ENCODE measurements at places on chromosomes 5 and 9.

GRCh38 chr9:90311811-90312210 lies 330.8 kb downstream of the DIRAS2 start:
- DNase-seq, result no peak

DNA sequence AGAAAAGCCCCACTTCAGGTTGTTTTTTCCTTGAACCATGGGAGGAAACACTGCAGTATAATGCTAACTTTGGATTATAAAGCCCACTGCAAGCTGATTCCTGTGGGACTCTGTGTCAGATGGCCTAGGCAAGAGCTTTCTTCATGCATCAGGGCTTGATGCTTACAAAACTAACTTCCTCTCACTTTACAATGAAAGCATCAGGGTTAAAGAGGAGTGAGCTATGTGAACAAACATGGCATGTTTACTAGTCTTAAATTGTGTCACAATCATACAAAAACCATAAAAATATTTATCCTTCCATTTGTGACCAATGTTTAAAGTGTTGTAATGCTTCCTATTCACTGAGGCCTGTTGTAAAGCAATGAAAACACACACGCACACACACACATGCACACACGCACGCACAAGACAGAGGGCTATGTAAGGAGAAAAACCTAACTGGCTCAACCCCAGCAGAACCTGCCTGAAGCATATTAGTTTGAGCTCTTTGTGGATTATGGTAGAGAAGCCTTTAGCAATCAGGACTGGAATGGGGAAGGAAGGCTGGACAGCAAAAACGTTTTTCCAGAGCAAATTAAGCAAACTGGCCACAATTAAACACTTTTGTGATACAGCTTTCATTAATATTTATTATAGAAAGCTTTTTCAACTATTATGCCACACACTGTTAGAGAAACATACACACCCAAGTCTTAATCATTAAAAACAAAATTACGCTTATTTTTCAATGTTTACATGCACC lies 122.2 kb downstream of the AUH start:
- no peak for DNase-seq

- no peak for DNase-seq
Measured at GRCh38 chr5:61362796-61363368, 30.8 kb downstream of the ZSWIM6 start.

GRCh38 chr5:23820765-23821471 lies 313.5 kb downstream of the PRDM9 start:
- DNase-seq, result no peak

- DNase-seq, result no peak
Measured at GRCh38 chr9:131060900-131061630, 35.3 kb upstream of the AIF1L start.

DNA sequence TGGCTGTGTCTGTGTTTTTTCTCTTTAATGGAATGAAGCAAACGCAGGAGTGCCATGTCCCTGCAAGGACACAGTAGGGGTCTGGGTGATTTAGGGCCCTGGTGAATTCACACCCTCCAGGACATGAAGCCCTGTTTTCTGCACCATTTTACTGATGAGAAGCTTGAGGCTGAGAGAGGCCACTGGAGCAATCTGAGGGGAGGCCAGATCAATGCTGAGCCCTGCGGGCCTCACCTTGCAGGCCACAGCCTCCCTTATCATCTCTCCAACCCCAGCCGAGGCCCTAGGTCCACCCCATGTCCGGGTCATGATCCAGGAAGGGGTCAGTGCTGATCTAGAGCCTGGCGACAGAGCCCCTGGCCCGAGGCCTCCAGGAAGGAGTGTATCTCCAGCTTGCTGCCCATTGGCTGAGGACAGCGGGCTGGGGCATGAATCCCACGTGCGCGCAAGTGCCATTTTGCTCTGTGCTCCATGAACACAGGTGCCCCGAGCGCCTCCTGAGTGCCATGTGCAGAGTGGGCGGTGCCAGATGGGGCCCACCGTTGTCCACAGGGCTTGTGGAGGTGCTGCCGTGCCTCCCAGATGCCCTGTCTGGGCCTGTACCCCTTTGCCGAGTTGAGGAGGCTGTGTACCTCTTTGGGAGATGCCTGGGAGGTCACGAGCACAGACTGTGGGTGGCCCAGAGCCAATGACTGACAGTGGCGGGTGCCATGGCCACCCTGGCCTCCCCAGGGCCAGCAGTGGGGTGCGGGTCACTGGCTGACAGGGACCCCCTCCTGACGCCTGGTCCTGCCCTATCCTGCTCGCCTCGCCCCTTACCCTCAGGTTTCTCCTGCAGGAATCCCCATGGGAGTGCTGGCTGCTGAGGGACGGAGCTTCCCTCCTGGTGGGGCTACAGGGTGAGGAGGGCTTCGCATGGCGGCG lies 32.3 kb upstream of the LPCAT1 start:
- DNase-seq, result no peak

DNA sequence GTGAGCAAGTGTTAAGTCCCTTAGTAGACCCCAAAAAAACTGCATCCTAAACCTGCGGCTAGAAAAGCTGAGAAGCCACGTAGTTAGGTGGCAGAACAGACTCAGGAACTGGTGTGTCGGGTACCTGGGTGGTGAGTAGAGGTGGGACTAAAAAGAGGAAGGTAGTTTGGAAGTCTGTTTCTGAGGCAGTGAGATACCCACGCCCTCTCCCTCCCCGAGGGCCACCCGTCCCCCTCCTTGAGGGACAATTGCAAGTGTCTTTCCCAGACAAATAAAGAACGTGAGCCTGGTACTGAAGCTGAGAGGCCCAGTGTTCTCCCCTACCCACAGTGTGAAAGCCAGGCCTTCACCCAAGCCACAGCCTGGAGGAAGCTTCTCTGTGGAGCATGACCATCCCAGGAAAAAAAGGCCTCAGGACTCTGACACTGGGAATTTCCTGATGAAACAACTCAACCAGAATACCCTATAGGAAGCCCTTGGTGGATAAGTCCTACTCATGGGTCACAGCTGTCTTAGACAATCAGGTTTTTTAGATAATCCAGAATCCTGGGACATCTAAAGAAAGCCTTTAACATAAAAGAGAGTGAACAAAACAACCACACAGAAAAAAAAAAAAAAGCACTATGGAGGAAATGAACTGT lies 7.0 kb upstream of the CD74 start:
- DNase-seq, result no peak

DNA sequence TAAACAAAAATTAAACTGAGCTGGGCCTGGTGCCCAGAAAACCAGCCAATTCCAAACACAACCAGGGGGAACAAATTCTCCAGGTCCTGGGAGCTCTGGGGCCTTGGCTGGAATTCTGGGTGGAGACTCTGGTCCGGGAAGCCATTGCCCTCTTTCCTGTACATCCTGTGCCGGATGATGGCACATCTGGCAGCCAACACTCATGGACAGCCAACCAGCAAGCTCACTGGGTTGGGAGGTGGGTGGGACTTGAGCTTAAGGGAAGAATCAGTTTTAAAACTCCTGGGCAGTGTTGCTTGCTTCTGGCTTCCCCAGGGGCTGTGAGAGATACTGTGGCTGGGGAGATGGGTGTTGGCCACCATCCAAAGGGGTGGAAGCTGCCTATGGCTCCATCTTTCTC lies 56.1 kb downstream of the PCDH1 start:
- DNase-seq, result no peak

DNA sequence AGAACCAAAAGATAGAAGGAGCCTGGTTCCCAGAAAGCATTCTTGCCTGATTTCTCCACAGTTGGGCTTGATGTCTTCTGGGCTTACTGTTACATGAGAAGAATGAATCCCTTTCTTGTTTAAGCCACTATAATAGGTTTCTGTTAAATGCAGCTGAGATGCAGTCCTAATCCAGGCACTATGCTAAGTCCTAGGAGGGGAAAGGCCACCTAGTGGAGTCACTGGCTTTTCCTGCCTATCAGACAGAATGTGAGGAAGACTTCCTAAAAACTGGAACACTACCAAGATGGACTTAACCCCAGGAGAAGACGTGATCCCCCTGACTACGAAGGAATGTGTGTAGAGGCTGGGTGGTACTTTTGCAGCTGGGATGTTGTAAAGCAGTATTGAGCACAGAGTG lies 34.3 kb upstream of the FSD1L start:
- DNase-seq, result no peak

DNA sequence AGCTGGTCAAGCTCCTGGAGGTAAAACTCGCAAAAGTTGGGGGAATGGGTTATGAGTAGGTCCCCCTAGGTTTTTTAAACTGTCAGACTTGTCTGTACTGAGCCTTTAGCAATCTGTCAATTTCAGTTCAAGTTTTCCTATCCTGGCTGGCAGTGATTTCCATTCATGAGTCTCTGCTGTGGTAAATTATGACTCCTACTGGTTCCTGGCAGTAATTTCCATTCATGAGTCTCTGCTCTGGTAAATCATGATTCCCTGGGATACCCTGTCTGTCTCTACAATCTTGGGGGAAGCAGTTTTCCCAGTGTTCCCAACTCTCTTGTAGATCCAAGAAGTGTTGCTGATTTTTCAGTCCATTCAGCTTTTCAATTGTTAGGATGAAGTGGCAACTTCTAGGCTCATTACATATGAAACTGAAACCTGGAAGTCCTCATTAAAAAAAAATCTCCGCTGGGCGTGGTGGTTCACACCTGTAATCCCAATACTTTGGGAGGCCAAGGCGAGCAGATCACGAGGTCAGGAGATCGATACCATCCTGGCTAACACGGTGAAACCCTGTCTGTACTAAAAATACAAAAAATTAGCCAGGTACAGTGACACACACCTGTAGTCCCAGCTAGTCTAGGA lies 91.3 kb upstream of the GPBP1 start:
- DNase-seq, result no peak

GRCh38 chr5:63687854-63688516 lies 274.3 kb downstream of the HTR1A start:
- no peak for DNase-seq

- no peak for DNase-seq
Measured at GRCh38 chr5:141547488-141547887, 58.6 kb downstream of the PCDHGC5 start.

DNA sequence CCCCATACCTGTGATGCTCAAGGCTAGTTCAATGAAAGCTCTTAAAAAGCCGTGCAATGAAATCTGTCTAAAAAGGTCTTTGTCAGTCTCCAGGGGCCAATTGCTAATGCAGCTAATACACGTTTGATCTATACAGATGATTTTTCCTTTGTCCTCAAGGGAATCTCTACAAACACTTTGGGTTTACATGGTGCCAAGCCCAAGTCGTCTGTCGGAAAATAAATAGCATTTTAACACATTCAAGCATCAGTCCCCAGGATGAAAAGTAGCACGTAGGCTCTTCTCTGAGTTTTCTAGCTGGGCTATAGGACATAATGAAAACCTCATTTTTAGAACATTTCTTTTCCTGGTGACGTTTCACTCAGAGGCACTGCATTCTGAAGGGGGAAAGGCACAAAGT lies 477.4 kb upstream of the WWC1 start:
- DNase-seq, result no peak

GRCh38 chr5:3024976-3025375 lies 273.5 kb upstream of the IRX2 start:
- DNase-seq, result no peak

DNA sequence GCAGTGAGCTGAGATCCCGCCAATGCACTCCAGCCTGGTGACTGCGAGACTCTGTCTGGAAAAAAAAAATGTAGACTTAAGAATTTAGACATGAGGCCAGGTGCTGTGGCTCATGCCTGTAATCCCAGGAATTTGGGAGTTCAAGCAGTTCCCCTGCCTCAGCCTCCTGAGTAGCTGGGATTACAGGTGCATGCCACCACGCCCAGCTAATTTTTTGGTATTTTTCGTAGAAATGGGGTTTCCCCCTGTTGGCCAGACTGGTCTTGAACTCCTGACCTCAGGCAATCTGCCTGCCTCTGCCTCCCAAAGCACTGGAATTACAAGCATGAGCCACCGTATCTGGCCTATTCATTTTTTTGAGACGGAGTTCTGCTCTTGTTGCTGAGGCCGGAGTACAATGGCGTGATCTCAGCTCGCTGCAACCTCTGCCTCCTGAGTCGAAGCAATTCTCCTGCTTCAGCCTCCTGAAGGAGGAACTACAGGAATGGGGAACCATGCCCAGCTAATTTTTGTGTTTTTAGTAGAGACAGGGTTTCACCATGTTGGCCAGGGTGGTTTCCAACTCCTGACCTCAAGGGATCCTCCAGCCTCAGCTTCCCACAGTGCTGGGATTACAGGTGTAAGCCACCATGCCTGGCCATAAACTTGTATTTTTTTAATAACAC lies 14.0 kb downstream of the DDX46 start:
- no peak for DNase-seq

GRCh38 chr9:27519466-27520465 lies 4.3 kb upstream of the IFNK start:
- no peak for DNase-seq

DNA sequence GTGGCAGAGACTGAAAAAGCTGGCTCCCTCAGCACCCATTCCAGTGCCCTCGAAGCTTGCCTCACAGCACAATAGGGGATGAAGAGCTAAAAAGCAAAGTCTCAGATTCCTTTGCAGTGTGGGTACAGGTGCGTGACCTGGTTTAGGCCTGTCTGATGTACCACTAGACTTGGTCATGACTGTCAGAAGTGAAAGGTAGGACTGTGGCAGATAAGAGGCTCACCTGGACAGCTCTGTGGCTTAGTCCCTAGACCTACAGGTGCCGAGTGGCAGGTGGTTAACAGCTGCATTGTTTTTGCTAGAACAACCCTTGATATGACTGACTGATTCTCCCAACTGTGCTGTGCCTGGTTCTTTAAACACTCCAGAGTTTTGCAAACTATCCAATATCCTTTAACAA lies 14.7 kb upstream of the SFXN1 start:
- no peak for DNase-seq

DNA sequence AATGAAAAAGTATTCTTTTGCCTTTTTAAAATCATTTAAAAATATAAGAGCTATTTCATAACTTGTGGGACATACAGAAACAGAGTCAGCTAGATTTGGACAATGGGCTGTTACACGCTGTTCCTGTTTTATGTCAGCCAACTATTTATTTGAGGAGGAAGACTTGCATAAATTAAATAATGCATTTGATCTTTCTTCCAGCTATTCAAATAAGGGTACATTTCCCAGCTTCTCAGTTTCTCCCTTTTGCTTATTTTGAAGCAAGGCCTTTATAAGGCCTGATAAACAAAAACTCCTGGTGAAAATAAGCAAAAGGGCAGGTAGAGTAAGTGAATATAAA lies 6.5 kb downstream of the STOM start:
- DNase-seq, result no peak

DNA sequence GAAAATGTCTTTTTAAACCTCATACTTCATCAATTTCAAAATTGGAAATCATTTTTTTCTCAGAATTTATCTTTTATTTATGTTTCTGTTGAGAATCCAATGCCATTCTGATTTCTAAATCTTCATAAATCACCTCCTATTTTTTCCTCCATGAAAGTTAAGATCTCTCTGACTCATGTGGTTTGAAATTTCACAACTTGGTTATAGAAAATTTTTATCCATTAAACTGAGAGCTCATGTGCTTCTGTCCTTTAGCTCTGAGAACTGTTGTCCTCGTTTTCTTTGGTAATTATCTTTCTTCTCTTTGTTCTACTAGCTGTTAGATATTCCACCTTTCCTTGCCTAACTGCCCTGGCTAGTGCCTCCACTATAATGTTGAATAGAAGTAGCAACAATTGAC lies 1.5 kb upstream of the RNF180 start:
- DNase-seq, result no peak

DNA sequence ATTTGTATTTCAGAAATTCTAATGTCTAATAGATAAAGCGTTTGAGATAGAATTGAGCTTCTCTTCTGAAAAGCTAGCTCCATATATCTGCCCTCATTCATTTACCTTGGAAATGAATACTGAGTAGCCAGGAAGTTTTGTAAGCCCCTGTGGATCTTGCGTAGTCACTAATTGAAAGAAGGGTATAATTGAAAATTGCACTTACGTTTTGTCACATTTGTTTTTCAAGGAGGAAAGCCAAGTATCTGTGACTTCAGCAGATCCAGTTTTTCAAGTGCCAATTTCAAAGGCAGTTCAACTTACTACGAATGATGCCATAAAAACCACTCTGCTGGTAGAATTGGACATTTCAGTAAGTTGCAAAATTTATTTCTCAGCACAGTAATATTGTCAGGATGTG lies 14.0 kb downstream of the MTRR start:
- DNase-seq, result no peak

Measured in activated CD8-positive, alpha-beta T cell treated with anti-CD3 and anti-CD28 coated beads, Interleukin-2, amount 10 ng/mL, durations not matched to agents 7 days and 5 days (primary cell).